ENCODE measurements at places on chromosomes 5 and 9.

- DNase-seq, result no peak
Measured at GRCh38 chr5:140573683-140574082, 9.1 kb downstream of the SLC35A4 start.

GRCh38 chr5:77867914-77868313 is 91.8 kb upstream of the TBCA start:
- DNase-seq, result no peak

DNA sequence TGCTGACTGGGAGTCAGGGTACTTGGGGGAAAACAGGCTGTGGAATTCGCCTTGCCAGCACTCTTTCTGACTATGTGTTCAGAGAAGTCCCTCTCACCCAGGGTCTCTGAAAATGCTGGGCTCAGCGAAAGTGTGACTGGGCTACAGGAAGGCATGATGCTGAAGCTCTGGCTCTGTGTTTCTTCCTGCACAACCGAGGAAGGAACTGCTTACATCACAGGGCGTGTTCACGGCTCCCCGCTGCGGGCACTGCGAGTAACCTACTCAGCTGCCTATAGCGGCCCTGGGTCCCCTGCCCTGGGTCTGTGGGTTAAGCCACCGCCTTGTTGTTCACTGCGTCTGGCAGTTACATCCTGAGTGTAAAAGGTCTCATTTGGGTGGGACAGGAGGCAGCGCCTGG is 222.4 kb upstream of the IRX4 start:
- DNase-seq, result no peak

GRCh38 chr5:66633754-66634153 is 37.6 kb downstream of the MAST4 start:
- no peak for DNase-seq

- no peak for DNase-seq
Measured at GRCh38 chr5:56108246-56108645, 113.5 kb upstream of the IL6ST start.

DNA sequence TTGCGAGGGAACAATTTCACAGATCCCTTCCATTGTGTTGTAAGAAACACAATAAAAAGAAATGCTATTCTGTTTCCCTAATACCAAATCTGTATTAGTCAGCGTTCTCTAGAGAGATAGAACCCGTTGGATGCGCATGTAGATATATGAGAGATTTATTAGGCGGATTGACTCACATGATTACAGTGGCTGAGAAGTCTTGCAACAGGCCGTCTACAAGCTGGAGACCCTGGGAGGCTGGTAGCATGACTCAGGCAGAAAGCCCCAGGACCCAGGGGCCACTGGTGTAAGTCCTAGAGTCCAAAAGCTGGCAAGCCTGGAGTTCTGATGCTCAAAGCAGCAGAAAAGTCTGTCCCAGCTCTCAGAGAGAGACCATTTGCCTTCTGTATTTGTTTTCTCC is 18.4 kb upstream of the IL17B start:
- peak; percentile 97 for DNase-seq

DNA sequence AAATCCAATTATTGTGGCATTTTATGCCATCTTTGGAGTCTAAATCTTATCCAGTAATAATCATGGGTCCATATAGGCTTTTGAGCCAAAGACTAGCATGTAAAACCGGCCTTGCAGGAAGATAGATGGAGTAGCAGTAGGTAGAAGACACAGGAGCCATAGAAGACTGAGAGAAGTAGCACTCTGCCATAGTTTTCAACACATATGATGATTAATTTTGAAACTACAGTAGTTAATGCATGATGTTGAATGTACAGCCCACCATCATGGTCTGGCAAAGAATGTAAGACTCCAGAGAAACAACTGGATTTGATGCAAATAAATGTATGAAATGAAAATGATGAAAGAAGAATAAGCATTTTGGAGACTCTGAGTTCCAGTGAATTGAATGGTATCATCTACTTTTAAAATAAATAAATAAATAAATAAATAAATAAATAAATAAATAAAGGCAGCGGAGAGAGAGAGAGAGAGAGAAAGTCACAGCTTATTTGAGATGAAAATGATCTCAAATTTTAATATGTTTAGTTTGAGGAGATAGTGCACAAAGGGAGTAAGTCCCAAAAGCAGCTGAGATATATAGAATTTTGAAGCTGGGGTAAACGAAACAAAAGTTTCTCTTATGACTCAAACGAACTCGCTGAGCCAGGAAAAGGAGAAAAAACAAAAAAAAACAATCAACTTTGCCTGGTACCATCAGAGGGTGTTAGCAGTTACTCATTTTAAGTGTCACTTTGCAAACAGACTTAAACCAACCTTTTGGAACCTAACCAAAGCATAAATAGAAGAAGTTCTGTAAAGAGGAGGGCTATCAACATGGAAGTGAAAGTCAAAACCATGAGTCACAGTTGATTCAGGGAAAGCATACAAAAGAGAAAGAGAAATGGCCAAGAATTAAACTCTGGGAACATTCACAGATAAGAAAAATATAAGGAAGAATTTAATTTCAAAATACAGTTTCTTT is 388.7 kb downstream of the CETN3 start:
- DNase-seq, result peak; percentile 91

GRCh38 chr9:91089405-91090129 is 272.2 kb downstream of the AUH start:
- DNase-seq, result peak; percentile 81

- no peak for DNase-seq
Measured at GRCh38 chr5:147349241-147349640, 114.4 kb downstream of the STK32A start.

GRCh38 chr9:5886114-5886939 is 4.4 kb upstream of the MLANA start:
- DNase-seq, result peak; percentile 80

GRCh38 chr5:138725153-138725817 is 27.9 kb upstream of the CTNNA1 start:
- DNase-seq, result peak; percentile 68

DNA sequence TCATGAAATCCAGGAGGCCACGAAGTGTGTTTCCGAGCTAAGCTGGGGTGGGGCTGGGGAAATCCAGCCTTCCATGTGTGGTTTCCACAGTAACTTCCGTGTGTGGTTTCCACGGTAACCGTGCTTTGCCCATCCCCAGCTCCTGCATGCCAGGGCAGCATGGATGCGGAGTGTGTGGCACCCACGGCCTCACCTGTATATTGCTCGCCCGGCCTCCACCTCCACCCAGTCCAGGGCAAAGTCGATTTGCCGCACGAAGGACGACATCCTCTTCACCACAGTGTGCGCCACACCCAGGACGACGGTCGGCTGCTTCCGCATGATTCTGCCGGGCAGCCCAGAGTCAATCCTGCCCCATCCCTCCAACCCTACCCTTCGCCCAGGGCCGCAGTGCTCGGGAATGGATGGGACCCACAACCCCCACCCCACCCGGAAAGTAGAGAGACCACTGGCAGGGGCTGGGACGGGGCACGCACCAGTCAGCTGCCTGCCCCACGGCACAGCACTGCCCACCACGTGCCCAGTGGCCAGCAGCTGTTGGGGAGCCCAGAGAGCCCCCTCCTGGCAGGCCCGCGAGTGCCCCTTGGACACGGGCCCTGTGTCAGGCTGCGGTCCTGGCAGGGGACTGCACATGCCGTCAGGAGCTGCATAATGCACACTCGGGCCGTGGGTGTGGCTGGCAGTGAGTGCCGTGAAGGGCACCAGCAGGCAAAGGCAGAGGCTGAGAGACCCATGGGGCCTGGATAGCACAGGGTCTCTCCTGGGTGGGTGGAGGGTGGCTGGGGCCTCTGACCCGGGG is 39.0 kb upstream of the NSMF start:
- no peak for DNase-seq

DNA sequence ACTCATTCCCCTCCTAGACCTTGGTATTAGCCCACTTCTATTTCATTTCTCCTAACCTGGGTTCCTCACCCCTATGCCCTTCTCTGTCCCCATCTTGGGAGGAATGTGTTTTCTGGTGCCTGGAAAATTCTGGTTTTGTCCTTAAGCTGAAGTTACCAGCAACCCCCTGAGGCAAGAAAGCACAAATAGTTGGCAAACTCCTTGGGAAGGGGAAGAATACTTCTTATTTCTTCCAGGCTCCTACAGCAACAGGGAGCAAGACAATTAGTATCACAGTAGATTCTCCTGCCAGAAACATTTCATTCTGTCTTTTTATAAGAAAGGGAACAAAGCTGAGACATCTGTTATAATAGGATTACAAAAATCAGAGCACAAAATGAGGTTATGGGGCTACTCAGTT is 142.5 kb downstream of the SNCAIP start:
- DNase-seq, result no peak

GRCh38 chr9:110330484-110331105 is 7.1 kb downstream of the TXNDC8 start:
- peak; percentile 64 for DNase-seq

- peak; percentile 28 for DNase-seq
Measured at GRCh38 chr5:145056800-145057199, 778.3 kb downstream of the PRELID2 start.

GRCh38 chr5:116409591-116410296 is 164.9 kb downstream of the SEMA6A start:
- no peak for DNase-seq

- no peak for DNase-seq
Measured at GRCh38 chr5:155342956-155343355, 329.4 kb downstream of the KIF4B start.

GRCh38 chr9:83032065-83032625 is 30.8 kb downstream of the RASEF start:
- no peak for DNase-seq

DNA sequence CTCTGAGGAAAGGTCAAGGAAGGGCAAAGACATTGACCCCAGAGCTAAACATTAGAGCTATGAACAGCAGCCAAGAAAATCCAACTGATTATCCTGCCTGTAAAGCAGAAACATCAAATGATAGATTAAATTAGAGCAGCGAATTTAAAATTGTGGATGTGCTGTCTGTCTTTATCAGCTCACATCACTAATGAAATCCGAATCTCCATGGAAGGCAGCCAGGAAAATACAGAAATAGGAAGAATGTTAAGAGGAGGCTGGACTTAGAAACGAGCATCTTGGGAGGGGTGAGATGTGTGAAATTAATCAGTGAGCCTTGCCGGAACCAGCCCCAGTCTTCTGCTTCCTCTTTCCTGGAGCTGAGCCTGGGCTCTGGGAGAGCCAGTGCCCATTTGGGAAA is 191.0 kb downstream of the PJA2 start:
- peak; percentile 15 for DNase-seq

GRCh38 chr5:41878173-41878572 is 7.9 kb upstream of the OXCT1 start:
- DNase-seq, result no peak

GRCh38 chr9:121021301-121021700 is 28.8 kb downstream of the C5 start:
- no peak for DNase-seq

GRCh38 chr5:31759925-31760324 is 121.0 kb downstream of the PDZD2 start:
- DNase-seq, result no peak

GRCh38 chr9:132531710-132532570 is 50.5 kb upstream of the BARHL1 start:
- no peak for DNase-seq
